ENCODE measurements at places on chromosomes 5 and 9.

DNA sequence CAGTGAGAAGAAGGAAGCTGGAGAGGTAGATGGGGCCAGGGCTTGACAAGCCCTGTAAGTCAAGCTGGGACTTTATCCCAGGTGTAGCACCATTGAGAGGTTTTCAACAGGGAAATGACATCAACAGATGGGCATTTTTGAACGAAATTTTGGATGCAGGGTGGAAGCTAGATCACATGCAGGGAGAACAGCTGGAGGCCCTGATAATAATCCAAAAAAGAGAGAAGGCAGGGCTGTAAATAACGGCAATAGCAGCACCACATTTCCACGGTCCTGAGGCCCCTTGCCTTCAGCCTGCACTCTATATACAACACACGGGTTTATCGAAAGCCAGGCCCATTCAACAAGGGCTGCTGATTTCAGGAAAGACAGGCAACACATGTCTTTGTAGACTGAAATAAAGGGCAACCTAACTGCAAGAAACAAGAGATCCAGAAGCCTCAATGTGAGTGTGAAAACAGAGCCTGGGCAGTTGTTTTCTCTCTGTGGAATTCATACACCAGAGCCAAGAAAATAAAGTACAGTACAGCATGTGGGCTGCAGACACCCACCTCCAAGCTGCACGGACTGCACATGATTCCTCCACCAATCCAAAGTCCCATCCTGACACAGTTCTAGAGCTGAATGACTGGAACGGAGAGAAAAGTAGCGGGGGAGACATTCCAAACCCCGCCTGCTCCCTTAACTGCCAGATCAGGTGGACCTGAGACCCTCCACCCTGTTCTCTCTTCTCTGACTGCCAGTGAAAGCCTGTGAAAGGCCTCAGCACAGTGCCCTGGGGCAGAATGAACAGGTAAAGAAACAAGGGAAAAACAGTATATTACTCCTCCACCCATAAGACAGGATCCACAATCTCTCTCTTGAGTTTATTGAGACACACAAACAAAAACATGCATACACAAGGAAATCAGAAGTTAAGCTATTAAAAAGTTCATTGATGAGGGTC is 36.3 kb downstream of the KLHL3 start:
- no peaks in the 10 kb centered on the region for H3K27me3 ChIP-seq
- no peak for DNase-seq
- no peak overlapping the region for H3K27ac ChIP-seq
- no peaks in the 10 kb centered on the region for H3K4me1 ChIP-seq
- no peak overlapping the region for H3K4me3 ChIP-seq

GRCh38 chr5:132489051-132489770 is 1.4 kb downstream of the IRF1 start:
- H3K36me3 ChIP-seq = peaks cover 55% of the 10 kb centered on the region
- H3K27me3 ChIP-seq = no peaks in the 10 kb centered on the region
- H3K4me3 ChIP-seq = peak overlapping the region; percentile 84
- peak overlapping the region; percentile 95 for H3K27ac ChIP-seq

DNA sequence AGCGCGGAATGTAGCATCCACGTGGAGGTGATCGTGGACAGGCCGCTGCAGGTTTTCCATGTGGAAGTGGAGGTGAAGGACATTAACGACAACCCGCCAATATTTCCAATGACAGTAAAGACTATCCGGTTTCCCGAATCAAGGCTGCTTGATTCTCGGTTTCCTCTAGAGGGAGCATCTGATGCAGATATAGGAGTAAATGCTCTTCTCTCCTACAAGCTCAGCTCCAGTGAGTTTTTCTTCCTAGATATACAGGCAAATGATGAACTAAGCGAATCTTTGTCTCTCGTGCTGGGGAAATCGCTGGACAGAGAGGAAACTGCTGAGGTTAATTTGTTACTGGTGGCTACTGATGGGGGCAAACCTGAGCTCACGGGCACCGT is 598 bp downstream of the PCDHA2 start:
- no peak overlapping the region for H3K27ac ChIP-seq
- no peak for DNase-seq
- H3K36me3 ChIP-seq = no peaks in the 10 kb centered on the region
- peak overlapping the region; percentile 6 for H3K4me3 ChIP-seq

- no peak overlapping the region for H3K27ac ChIP-seq
- H3K36me3 ChIP-seq = no peaks in the 10 kb centered on the region
- no peaks in the 10 kb centered on the region for H3K27me3 ChIP-seq
- no peak overlapping the region for H3K4me3 ChIP-seq
These were observed 4.0 kb downstream of the ETF1 start for GRCh38 chr5:138538943-138539627.

DNA sequence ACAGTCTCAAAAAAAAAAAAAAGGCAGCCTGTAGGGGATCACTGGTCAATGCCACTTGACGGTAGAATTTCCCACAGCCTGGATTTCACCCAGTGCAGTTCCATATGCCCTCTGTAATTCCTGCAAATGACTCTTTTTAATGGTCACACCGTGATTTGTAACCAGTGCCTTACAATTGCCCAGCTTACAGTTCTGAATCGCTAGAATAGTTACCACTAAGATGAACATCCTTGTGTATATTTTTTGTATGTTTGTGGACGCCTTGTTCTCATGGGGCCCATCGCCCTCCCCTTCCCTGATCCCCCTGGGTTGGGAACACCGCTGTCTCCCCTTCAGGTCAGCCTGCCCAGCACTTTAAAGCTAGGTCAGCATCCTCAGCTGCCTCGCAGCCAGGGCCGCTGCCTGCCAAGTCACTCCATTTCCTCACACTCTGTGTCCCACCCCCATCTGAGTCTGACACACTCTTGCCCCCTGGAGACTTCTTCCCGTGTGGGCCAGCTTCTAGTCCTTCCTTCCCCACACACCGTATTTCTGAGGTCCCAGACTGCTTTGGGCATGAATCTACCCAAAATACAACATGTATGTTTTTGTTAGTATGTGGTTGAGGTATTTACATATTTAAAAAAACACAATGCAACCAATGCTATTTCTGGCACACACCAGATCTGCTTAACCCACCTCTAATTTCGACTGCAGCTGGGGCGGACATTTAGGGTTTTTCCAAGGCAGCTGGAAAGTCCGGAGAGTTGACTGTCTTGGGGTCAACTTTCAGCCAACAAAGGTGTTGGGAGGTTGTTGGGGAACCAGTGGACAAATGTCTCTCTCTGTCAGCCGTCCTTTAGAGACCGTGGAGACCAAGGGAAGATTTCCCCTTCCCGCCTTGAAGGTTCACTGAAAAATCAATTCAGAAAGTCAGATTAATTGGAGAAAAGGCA is 120.5 kb upstream of the NEK6 start:
- no peak for DNase-seq
- no peaks in the 10 kb centered on the region for H3K27me3 ChIP-seq
- H3K27ac ChIP-seq = no peak overlapping the region

DNA sequence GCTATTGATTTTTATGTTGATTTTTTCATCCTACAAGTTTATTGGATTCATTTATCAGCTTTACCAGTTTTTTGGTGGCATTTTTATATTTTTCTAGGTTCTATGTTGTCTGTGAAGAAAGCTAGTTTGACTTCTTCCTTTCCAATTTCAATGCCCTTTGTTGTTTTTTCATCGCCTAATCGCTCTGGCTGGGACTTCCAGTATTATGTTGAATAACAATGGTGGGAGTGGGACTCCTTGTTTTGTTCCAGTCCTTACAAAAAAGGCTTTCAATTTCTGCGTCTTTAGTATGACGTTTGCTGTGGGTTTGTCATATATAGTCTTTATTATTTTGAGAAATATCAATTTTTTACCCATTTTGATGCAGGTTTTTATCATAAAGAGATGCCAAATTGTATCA is 175.6 kb upstream of the CCNH start:
- H3K4me1 ChIP-seq = no peaks in the 10 kb centered on the region
- DNase-seq = no peak
- H3K4me3 ChIP-seq = no peak overlapping the region
- no peaks in the 10 kb centered on the region for H3K36me3 ChIP-seq

GRCh38 chr9:87795178-87795577 is 69.3 kb downstream of the CTSL start:
- H3K27ac ChIP-seq = no peak overlapping the region
- no peaks in the 10 kb centered on the region for H3K27me3 ChIP-seq
- no peaks in the 10 kb centered on the region for H3K36me3 ChIP-seq
- no peak overlapping the region for H3K4me3 ChIP-seq

GRCh38 chr5:35598707-35599370 is 18.8 kb upstream of the SPEF2 start:
- H3K4me1 ChIP-seq = no peaks in the 10 kb centered on the region
- H3K36me3 ChIP-seq = no peaks in the 10 kb centered on the region
- no peak overlapping the region for H3K4me3 ChIP-seq
- H3K27me3 ChIP-seq = no peaks in the 10 kb centered on the region
- peak; percentile 38 for DNase-seq

DNA sequence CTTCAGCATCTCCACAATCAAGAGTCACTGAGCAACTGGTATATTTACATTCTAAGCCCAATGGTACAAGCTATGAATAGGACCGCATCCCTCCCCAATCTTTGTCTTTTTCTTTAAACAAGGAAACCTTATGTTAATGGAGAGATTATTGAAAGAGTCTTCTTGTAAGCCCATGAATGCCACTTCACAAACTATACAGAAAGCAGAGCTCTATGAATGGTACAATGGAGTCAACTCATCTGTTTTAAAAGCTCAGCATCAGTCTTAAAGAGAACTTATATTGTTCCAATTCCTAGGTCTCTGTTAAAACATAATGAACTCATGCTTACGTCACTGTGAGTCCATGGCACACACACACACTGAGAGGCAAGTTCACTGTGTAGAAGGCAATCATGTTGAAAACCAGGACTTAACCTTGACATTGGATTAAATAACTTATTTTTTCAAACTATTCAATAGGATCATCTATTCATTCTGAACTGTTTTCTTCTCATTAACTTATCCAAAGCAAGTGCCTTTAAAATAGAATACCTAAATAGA is 4.5 kb downstream of the NREP start:
- no peaks in the 10 kb centered on the region for H3K27me3 ChIP-seq
- no peaks in the 10 kb centered on the region for H3K36me3 ChIP-seq
- H3K27ac ChIP-seq = no peak overlapping the region
- no peak overlapping the region for H3K4me3 ChIP-seq

DNA sequence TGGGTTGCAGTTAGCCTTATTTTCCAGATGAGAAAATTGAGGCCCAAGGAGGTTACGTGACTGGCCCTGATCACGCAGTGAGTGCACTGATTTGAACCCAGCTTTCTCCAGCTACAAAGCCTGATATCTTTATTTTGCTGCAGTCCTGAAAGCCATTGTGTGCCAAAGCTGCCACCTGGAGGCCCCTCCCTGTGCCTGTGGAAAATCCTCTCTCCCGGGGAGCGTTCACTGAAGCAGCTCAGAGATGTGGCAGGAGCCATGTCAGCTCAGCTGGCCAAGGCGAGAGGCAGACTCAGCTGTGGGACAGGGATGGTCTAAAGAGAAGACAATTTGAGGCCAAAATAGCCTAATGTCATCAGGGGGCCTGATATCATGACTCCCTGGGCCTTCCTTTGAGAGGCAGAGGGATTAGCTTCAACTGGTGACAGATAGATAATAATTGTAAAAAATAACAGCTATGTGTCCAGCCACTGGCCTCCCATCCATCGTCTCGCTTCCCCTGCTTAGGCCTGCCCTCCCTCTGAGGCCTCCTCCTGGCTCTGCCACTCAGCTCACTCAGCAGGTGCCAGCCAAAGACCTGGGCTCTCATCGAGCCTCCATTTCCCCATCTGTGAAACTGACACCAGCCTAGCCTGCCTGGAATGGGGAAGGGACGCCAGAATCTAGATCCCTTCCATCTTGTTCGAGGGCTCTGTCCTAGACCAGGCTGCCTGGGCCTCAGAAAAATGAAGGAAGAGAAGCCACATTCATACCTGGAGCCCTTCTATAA is 74.3 kb upstream of the GGTA1 start:
- peaks cover 2% of the 10 kb centered on the region for H3K4me1 ChIP-seq
- DNase-seq = no peak
- no peaks in the 10 kb centered on the region for H3K27me3 ChIP-seq
- no peak overlapping the region for H3K27ac ChIP-seq

GRCh38 chr9:21681641-21682040 is 120.8 kb upstream of the MTAP start:
- no peak overlapping the region for H3K27ac ChIP-seq
- H3K4me3 ChIP-seq = no peak overlapping the region
- DNase-seq = no peak
- H3K27me3 ChIP-seq = no peaks in the 10 kb centered on the region

DNA sequence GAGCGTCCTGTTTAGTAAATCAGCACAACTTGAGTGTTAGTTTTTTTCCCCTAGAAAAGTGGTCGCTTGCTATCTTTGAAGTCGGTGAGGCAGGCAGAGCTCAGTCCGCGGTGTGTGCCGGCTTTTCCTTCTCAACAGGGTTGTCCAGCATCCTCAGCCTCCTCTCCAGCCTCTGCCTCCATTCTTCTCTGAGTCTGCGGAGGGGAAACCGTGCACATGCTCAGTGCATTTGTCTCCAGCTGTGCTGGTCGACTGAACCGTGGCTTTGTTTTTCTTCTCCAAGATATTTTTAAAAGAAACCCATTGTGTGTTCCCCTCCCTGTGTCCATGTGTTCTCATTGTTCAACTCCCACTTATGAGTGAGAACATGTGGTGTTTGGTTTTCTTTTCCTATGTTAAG is 25.3 kb downstream of the FAM240B start:
- no peak overlapping the region for H3K4me3 ChIP-seq
- peaks cover 6% of the 10 kb centered on the region for H3K4me1 ChIP-seq
- DNase-seq = no peak
- H3K27me3 ChIP-seq = no peaks in the 10 kb centered on the region

All from stomach (tissue), 19 donors.